Dorsolateral prefrontal cortex (tissue), 122 donors: ENCODE measurements at places on chromosomes 1 and 21. TPM values are rescaled to one million over a fixed set of nuclear protein-coding genes. Genes with fewer than 3 reads are reported as not detected.

Gene PPFIA4
- total RNA-seq: 91.0 TPM

Gene TEDDM1
- total RNA-seq: not detected

Gene CACNA1S
- 0.46 TPM for total RNA-seq

Gene SLC19A2
- total RNA-seq: 6.4 TPM

Gene BATF3
- 11.7 TPM for total RNA-seq

Gene TRIM67
- total RNA-seq: 2.1 TPM

Gene KIAA0040
- 1.1 TPM for total RNA-seq

Gene PATJ
- total RNA-seq: 19.4 TPM

Gene EDN2
- total RNA-seq: not detected

Gene F13B
- not detected for total RNA-seq

Gene PTGFR
- 1.1 TPM for total RNA-seq

Gene GPX7
- total RNA-seq: 6.0 TPM

Gene BTBD8
- 126 TPM for total RNA-seq

Gene TTF2
- 17.5 TPM for total RNA-seq

Gene NBPF6
- not detected for total RNA-seq

Gene CRP
- total RNA-seq: not detected

Gene SPRR1B
- not detected for total RNA-seq

Gene ATP1A4
- total RNA-seq: 2.8 TPM

Gene TPTE
- not detected for total RNA-seq

Gene LRRC39
- total RNA-seq: 4.3 TPM

Gene ADAM30
- not detected for total RNA-seq

Gene MROH7
- total RNA-seq: 40.1 TPM

Gene ALG6
- total RNA-seq: 11.0 TPM

Gene AMPD1
- total RNA-seq: not detected

Gene CYP2J2
- 26.6 TPM for total RNA-seq

Gene RXFP4
- not detected for total RNA-seq

Gene SH3D21
- 14.1 TPM for total RNA-seq

Gene CYP4A22
- 0.80 TPM for total RNA-seq

Gene KTI12
- 4.8 TPM for total RNA-seq

Gene FRRS1
- 1.1 TPM for total RNA-seq

Gene PRELP
- 26.3 TPM for total RNA-seq

Gene AADACL4
- total RNA-seq: not detected

Gene OR2L8
- 3.0 TPM for total RNA-seq

Gene SH2D5
- 67.8 TPM for total RNA-seq

Gene CCDC181
- 9.4 TPM for total RNA-seq

Gene TDRKH
- total RNA-seq: 32.1 TPM

Gene CCDC27
- total RNA-seq: not detected

Gene CATSPERE
- 3.3 TPM for total RNA-seq

Gene FAM72D
- 0.23 TPM for total RNA-seq

Gene FHAD1
- total RNA-seq: 4.0 TPM

Gene RAD54L
- total RNA-seq: 4.9 TPM

Gene SYF2
- 22.0 TPM for total RNA-seq

Gene PROK1
- total RNA-seq: not detected

Gene SIK1
- 6.4 TPM for total RNA-seq

Gene TMPRSS15
- total RNA-seq: not detected

Gene DNAI4
- total RNA-seq: 31.2 TPM

Gene ALDH4A1
- total RNA-seq: 59.0 TPM

Gene PCP4
- 118 TPM for total RNA-seq

Gene ZNF648
- total RNA-seq: 0.26 TPM

Gene CLK2
- total RNA-seq: 44.8 TPM

Gene IQGAP3
- total RNA-seq: 1.9 TPM
